ENCODE measurements at places on chromosomes 6 and 20.

GRCh38 chr6:135796643-135797305 lies 54.7 kb upstream of the PDE7B start:
- peak; percentile 7 for DNase-seq

DNA sequence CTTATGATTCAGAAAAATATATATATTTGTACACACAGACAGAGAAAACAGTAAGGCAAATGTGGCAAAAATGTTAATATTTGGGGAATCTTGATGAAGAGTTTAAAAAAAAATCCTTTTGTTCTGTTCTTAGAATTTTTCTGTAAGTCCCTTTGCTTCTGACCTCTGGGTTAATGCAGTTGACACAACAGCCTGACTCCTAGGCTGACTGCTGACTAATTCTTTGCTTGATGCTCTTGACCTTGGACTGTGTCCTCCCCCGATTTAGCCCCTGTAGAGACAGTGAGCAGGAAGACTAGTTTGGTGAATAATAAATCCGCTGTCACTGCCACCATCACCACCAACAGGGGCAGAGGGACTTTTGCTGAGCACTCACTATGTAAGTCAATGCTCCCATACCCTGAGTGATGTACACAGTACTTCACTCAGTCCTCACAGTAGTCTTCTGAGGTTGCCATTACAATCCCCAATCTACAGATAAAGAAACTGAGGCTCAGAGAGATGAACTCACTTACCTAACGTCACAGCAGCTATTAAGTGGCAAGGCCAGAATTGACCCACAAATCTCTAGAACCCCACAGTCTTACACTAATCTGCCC lies 71.7 kb downstream of the SNX5 start:
- no peak for DNase-seq

GRCh38 chr6:168841609-168842278 lies 400.8 kb downstream of the SMOC2 start:
- DNase-seq = no peak

DNA sequence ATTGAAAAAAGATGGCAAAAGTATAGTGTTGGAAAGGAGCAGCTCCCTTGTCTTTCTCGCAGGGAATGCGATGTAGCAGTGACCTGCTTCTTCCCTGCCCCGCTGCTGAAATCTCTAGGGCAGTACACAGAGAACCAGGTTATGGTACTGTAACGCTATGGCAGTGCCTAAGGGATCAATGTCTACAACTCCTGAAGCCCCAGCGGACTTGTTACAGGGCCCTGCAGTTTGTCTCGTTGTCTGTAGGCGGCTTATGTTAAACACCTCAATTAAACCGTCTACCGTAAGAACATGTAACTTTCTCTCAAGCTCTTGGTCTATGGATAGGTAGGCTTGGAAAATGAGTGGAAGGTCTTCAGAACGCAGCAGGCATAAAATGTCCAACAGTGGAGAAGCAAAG lies 44.8 kb upstream of the SLC17A4 start:
- no peak for DNase-seq

DNA sequence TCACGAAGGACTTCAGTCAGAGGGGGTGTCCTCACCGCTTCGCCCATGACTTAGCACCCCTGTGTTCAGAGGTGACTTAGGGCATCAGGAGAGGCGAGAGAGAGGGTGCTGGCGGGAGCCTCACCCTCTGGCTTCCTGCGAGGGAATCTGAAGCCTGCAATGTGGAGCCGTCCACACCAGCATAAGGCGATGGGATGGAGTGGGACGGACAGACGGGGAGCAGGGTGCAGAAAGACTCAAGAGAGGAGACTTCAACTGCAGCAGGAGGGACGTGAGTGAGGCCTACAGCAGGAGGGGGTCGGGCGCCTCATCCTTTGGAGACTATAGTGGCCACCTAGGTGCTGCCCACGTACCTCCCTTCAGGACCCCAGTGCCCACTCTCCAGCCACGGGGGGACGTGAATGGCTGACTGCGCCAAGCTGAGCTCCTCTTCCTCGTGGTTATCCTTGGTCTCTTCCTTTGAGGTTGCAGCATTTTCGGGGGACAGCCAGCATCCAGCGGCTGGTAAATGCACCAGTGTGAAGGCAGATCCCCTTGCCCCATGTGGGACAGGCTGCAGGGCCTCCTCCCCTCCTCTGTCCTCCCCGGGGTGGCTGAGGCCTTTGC lies 26.9 kb upstream of the MLN start:
- no peak for DNase-seq

GRCh38 chr6:32329141-32329540 lies 42.6 kb downstream of the TSBP1 start:
- peak; percentile 0 for DNase-seq

- DNase-seq = peak; percentile 48
Measured at GRCh38 chr6:14053811-14054210, 63.8 kb upstream of the CD83 start.

DNA sequence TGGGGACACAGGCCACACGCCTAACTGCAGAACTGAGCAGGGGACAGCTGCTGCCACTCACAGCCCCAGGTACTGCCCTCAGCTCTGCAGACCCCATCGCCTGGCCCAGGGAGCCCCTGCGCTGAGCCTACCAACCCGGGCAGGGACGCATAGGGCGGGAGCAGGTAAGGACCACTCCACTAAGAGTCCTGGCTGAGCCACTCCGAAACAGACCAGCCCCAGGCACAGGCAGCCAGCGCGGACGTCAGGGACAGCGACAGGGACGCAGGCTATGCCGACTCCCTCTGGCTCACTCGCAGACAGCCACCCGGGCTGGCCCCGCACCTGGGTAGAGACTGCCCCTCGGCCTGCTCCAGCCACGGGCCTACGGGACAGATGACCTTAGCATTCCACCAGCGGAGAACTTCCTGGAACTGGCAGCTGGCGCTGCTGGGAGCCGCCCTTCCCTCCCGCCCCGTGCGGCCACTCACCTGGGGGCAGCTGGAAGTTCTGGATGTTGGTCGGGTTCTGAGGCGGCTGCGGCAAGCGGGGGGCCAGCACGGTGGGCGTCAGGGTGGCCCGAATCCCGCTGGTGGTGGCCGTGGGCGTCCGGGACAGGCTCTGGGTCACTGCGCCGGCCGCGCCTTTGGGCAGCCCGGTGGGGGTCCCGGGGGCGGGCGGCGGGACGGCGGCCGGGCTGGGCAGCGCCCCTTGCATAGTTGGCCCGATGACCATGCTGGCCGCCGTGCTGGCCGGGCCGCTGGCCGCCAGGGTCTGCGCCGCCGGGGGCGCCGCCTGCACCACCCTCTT lies 1.5 kb downstream of the TAF4 start:
- no peak for DNase-seq

GRCh38 chr20:2127238-2127637 lies 25.6 kb downstream of the STK35 start:
- DNase-seq = no peak

- no peak for DNase-seq
Measured at GRCh38 chr6:89454300-89454699, 21.3 kb downstream of the ANKRD6 start.

DNA sequence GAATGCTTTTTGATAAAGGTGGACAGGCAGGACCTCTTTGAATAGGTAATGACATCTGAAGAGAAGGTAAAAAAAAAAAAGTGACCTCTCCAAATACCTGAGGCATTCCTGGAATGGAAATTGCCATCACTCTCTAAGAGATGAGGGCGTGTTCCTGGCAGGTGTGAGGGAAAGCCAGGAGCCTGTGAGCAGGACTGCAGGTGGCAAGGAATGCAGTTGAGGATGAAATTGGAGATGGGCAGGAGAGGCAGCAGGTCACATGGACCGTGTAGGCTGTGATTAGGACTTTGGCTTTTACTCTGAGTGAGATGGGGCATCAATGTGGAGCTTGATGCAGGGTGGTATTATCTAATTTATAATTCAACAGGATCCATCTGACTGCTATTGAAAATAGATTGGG lies 227.4 kb downstream of the LRFN2 start:
- no peak for DNase-seq

DNA sequence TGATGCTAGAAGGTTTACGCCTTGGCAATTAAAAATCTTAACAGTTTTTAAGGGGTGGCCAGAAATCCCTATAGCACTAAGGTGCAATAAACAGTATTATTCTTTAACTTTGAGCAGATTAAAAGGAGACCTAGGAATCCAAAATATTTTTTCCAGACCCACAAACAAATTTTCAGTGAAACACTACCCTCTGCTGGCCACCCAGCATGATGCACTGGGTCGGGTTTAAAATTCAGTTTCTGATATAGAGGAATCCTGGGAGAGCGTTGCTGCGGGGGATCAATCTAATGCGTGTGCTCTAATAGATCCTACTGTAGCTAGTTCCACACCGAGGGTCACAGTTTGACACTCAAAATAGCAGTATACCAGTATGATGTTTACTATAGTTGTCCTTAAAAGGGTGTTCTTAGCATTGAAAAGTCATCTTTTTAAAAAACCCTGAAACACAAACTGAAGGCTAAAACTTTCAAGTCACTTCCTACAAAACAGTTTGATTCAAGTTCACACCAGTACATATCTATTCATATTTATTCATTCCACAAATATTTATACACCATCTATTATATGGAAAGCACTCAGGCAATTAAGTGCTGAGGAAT lies 10.2 kb downstream of the UBE3D start:
- peak; percentile 47 for DNase-seq

- DNase-seq = peak; percentile 10
Measured at GRCh38 chr20:32164984-32165735, 42.4 kb downstream of the PLAGL2 start.

- DNase-seq = no peak
Measured at GRCh38 chr6:90598192-90598951, 11.5 kb upstream of the MAP3K7 start.

DNA sequence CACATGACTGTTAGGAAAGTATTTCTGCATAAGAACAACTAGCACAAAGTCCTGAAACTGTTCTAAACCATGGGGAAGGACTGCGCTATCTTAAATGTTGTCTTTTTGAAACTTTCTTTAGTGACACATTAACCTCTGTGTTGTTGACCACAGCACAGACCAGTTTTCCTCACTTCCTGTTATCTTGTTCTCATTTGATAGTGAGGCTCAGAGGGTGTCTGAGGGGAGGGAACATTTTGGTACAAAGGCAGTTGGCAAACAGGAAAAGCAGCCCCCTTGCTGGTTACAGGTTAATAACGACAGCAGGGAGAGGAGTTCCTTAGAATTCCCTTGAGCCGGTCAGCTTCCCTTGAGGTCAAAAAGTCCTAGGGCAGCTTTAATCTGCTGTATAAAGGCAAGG lies 143.5 kb upstream of the BMP2 start:
- DNase-seq = no peak

GRCh38 chr20:46226602-46227001 lies 81.7 kb downstream of the CDH22 start:
- DNase-seq = peak; percentile 32

DNA sequence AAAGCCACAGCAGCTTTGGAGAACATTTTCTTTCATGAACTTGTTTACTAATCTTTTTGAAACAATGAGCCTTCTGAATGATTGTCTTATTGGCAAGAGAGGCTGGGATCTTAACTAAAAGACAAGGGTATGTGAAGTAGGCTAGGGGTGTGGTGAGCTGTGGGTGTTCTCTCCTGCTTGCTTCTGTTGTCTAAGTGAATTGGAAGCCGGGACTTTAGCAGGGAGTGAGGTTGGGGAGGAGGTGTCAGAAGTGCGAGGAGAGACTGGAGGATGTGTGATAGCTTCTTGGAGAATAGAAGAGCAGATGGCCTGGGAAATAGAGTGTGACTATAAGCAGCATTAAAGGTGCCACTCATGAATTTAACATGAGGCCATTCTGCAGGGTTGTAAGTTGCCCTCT lies 562.8 kb downstream of the UTRN start:
- DNase-seq = no peak

- DNase-seq = no peak
Measured at GRCh38 chr6:142349215-142349823, 47.5 kb downstream of the ADGRG6 start.

DNA sequence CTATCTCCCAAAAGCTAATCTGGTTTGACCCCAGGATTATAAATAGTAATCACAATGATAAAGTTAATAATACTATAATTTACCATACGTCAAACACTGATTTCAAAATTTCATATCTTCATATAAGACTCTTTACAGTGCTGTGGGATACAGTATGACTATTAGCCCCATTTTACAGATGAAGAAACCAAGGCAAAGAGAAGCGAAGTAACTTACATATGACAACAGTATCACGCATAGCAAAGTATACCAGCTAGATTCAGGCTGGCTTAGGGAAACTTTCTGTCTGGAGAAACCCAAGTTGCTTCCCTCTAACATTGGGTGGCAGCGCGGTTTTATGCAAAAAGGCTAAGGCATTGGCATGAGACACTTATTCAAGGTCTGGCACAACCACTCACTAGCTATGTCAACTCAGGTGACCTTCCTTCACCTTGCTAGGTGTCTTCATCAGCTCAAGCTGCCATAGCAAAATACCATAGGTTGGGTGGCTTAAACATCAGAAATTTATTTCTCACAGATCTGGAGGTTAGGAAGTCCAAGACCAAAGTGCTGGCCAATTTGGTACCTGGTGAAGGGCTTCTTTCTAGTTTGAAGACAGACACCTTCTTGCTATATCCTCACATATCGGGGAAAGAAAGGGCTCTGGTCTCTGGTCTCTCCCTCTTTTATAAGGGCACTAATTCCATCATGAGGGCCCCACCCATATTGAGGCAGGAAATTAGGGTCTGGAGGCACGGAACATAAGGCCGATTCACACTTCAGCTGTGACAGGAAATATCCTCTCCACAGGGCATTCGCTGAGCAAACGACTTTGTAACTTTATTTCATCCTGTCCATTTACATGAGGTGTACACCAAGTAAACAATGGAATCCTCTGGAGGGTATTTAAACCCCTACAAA lies 22.4 kb upstream of the UTRN start:
- no peak for DNase-seq

- DNase-seq = no peak
Measured at GRCh38 chr20:34712525-34713192, 8.5 kb downstream of the TP53INP2 start.

- no peak for DNase-seq
Measured at GRCh38 chr6:131393433-131393832, 179.6 kb upstream of the ARG1 start.

DNA sequence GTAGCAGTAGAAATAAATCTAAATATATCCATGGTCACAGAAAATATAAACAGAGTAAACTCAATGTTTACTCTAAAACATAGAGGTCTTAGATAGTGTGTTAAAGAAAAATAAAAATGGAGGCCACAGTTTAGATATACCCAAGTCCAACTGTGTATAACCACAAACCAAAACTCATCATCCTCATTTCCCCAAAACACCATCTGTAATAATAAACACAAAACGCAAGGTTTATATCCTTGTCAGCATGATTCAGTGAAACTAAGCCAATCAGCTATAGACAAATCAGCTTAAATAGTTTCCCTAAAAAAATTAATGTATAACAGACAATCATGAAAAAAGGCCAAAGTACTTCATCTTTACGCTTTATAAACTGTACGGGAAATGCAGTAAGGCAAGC lies 2.7 kb upstream of the HACE1 start:
- DNase-seq = peak; percentile 96

GRCh38 chr6:13355999-13356785 lies 27.9 kb upstream of the TBC1D7 start:
- peak; percentile 14 for DNase-seq

- no peak for DNase-seq
Measured at GRCh38 chr20:51199920-51200319, 177.0 kb upstream of the KCNG1 start.

GRCh38 chr6:52261229-52261628 lies 16.9 kb upstream of the IL17F start:
- peak; percentile 87 for DNase-seq
